ENCODE measurements at places on chromosomes 6 and 20.

DNA sequence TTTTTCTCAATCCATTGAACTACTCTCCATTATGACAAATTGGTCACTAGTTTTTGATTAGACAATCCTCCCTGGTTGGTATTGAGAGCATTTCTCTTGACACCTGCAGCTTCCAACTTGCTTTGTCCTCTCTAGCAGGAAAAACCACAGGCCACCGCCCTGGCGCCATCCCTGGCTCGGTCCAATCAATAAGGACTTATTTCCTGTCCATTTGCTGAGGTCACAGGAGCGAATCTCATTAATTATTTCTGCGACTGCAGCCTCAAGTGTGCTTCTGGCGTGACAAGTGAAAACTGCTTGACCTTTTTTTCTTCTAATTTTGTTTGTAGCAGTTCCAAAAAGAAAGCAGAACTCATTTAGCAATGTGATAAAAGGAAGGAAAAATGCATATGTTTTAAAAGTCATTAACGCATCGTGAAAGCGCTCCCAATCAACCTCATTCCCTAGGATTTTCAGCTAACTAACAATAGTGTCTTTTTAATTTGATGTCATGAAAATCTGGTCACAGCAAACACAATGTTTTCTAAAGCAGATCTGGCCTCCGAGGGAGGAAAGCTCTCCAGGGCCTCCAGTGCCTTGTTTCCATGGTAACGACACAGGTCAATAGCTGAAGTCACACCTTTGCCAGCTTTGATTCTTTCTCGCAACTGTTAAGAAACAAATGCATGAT, 39.0 kb upstream of the BEND3 start:
- no peak for DNase-seq

DNA sequence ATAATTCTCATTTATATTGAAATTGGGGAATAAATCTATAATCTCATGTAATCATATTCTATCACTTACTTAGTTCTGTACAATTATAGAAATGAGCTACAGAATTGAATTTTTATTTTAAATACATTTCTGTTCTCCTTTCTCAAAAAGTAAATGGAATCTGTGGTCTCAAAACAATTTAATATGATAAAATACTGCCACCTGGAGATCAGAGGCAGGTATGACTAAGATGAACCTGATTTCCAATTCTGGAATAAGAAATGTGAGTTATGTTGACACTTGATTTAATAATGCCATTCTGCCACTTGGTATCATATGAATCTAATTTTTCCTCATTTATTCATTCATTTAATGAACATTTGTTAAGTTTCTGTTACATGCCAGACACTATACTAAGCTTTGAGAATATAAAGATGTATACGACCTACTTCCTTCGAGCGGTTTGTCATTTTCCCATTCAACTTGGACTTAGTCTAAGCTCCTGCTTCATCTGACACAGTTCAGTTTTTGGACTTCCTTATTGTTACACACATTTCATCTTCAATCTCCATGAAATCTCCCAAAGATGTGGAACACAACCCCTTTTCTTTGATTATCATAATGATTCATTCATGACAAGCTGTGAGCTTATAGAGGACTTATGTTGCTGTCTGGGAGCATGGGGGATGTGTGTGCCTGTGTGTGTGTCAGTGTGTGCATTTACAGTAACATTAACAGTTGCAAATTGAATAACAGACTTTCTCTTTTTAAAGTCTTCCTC, 7.5 kb upstream of the CCDC28A start:
- no peak for DNase-seq

DNA sequence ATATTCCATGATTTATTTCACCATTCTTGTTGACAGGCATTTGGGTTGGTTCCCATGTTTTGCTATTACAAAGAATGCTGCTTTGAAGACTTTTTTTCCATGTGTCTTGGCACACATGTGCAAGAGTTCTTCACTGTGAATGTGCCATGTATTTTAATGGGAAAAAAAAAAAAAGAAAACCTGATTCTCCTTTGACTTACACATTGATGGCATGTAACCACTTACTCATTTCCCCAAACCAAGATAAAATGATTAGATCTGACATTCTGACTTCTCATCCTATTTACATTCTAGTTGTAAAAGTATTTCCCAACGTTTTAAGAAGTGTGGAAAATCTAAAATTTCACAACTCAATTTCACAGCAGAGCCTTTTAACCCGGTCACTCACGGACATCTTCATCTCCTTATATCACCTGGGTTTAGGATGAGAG, 4.4 kb downstream of the CAP2 start:
- no peak for DNase-seq

GRCh38 chr20:58614984-58615760, 35.9 kb upstream of the STX16 start:
- no peak for DNase-seq

GRCh38 chr6:21970569-21971300, 326.1 kb downstream of the PRL start:
- DNase-seq: no peak

DNA sequence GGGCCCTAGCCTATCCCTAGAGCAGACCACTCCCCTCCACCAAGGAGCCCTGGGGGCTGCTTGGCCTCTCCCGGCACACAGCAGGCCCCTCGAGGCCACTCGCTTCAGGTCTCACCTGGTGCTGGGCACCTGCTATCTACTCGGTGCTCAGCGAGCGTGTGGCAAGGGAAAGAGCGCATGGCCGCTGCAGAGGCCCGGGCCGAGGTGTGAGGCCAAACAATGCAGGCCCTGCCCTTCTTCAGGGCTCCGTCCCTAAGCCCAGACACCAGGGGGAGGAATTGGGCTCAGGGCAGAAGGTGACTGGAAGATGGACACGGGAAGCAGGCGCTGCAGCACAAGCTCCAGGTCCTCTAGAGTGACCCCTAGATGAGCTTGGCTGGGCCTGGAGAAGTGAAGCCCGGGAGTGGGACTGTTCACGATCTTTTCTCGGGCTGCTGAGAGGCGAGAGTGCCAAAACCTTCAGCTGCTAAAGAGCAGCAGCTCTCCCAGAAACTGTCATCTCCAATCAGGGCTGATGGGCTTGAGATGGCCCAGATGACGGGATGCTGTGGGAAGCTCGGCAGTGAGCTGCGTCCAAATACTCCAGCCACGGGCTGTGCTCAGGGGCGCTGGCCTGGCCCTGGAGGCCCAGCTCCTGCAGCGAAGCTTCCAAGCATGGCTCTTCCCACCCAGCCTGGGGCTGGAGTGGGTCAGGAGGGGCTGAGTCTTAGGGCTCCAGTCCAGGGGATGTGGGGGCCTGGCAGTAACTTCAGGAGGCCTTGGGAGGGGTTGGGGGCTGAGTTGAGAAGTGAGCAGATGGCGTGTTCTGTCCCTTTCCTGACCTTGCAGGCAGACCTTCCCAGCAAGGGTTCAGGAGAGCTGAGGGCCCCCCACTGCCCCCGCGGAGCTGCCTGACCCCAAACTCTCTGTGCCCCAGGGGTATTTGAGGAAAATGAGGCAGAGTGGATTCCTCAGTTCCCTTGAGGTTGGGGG, 43.7 kb downstream of the APCDD1L start:
- no peak for DNase-seq

GRCh38 chr6:73515204-73515655, 5.6 kb downstream of the EEF1A1 start:
- no peak for DNase-seq

GRCh38 chr20:38049800-38050199, 16.3 kb downstream of the RPRD1B start:
- no peak for DNase-seq

DNA sequence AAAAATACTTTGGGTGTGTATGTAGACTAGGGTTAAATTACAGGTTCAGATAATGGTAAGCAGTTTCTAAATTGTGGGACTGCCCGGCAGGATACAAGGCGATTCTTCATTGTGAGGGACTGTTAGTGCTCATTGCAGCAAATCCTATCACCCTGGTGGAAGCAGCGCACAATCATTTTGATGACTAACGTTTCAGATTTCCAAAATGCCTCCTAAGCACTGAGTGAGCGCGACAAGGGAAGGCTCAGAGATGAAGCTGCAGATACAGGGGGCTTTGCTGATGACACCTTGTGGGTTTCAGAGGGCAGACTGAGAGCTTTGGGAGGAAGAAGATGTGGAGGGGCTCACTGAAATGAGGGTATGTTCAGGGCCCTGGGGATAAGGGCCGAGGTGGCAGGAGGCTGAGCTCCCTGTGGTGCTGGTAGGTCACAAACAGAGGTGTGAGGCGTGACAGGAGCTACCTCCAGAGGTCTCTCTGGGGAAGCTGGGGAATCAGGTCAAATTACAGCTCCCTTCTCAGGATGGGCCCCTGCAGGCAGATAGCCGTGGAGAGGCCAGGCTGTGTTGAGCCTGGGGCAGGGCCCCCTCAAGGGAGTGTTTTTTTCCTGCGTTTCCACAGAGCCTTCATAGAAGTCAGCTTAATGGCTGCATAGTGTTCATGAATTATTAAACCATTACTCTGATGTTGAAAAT, 84.5 kb upstream of the FYN start:
- DNase-seq: no peak

- DNase-seq: no peak
Measured at GRCh38 chr6:127457456-127458064, 1.6 kb downstream of the KIAA0408 start.

GRCh38 chr6:4599924-4600323, 176.3 kb upstream of the CDYL start:
- DNase-seq: no peak

- no peak for DNase-seq
Measured at GRCh38 chr6:7887278-7887991, 23.2 kb downstream of the TXNDC5 start.

DNA sequence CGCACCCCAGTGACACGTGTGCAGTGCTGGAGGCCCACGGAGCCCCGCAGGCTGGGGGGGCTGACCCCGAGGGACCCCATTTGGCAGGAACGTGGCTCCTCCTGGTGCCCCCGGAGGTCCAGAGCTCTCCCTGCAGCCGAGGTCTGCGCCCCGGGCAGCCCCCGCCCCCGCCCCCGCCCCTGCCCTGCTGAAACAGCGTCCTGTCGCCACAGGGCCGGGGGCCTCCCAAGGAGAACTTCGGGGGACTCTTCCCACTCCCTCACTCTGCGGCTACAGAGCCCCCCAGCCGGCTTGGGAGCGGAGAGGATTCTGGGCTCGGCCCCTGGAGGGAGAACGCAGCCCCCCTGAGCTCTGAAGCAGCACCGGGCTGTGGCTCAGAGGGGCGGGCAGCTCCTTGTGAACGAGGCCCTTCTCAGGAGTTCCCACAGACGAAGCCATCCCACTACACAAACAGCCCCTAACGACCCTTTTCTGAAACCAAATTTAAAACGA, 115.2 kb downstream of the DLL1 start:
- DNase-seq: no peak

DNA sequence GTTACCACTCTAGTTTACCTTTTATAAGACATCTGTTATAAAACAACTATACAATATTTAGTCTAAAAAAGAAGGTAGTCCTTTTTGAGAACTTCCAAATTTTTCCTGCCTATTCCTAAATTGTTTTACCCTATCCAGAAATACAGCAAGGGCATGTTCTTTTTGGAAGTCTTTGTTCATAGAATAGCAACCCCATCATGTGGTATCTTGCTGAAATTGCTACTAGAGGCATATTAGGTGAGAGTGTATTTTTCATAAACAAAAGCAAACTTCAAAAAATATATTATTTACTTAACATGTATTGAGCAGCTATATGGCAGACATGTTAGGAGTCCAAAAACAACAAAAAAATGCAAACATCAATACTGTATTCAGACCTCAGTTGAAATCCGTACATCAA, 371.8 kb upstream of the NRSN1 start:
- DNase-seq: no peak

- DNase-seq: no peak
Measured at GRCh38 chr6:130931683-130932082, 104.5 kb downstream of the SMLR1 start.

DNA sequence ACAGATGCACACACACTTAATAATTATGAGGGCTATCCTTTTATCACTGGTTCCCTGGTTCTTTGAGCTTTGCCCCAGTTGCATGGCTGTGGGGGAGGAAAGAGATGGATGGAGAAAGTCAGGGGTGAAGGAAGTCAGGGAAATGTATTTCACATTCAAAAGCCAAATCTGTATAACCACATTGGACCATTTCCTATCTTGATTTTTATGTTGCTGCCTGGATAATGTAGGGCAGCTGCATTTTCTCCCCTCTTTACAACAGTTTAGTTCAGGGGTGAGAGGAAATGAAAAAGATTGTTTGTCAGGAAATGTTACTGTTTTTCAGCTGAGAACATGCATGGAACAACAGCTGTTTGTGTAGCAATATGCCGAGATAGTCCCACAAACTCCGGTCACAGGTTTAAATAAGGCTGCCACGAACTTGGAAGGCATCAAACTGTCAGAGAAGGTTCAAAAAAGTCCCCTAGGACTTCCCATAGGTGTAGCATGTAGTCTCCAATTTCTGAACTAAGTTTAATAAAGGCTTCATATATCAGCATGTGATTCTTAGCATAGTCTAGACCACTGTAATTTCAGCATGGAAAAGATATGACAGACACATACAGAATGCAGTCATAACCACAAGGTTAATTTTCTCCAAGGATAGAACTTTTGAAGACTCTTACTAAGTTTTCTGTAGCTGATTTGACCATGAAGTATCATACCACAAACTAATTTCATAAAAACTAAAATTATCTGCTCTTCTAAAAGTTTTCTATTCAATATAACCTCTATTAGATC, 82.1 kb upstream of the COL21A1 start:
- DNase-seq: no peak

GRCh38 chr6:151240791-151241642, 1.2 kb downstream of the AKAP12 start:
- no peak for DNase-seq

- DNase-seq: no peak
Measured at GRCh38 chr20:24755411-24755922, 193.6 kb upstream of the CST7 start.

- DNase-seq: no peak
Measured at GRCh38 chr6:112116221-112116620, 28.8 kb downstream of the FAM229B start.

- no peak for DNase-seq
Measured at GRCh38 chr6:28355743-28356665, 6.3 kb downstream of the ZKSCAN3 start.

- DNase-seq: no peak
Measured at GRCh38 chr20:64001607-64002011, 20.7 kb downstream of the PRPF6 start.

- DNase-seq: no peak
Measured at GRCh38 chr20:48892891-48893290, 28.6 kb upstream of the ARFGEF2 start.

GRCh38 chr20:19981031-19981451, 36.1 kb upstream of the NAA20 start:
- DNase-seq: no peak

GRCh38 chr6:147869201-147869600, 360.7 kb downstream of the SAMD5 start:
- no peak for DNase-seq

DNA sequence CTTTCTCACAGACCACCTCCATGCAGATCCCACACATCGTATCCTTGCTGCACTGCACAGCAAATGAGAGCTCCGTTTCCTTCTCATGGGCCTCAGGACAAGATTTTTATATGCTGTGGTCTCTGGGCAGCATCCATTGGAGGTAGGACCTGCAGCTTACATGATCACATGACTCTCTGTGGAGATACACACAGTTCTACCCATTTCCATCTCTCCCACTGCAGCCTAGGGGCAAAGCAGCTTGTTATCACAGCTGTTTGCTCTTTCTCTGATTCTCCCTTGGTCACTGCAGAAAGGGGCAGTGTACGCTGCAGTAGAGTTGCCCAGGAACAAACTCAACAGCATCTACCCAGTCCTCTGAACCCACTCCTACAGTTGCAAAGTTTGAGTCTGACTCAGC, 48.9 kb downstream of the ZNF334 start:
- no peak for DNase-seq
